Esophagus squamous epithelium (tissue), 5 donors: ENCODE measurements at places on chromosomes 11 and 22.

DNA sequence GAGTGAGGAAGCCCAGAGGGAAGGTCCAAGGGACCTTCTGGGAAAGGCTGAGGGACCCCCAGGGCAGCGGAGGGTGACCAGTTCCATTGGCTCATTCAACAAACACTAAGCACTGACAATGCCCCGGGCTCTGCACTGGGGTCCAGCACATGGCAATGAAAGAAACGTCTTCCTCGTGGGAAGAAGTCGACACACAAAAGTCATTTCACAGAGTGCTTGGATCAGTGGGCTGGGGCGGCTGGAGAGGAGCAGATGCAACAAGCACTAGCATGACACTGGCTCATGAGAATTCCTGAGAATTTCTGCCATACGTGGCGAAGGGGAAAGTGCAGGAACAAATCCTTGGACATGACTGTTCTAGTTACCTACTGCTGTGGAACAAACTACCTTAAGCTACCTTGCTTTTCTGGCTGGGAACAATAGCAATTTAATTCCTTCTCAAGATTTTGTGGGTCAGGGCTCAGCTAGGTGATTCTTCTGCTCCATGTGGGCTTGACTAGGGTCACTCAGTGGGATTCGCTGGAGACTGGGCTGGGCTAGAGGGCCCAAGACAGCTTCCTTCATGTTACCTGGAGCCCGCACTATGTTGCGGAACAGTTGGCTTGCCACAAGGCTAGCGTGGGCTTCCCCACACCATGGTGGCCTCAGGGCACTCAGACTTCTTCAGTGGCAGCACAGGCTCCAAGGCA, 6.9 kb upstream of the STIP1 start:
- no peak for DNase-seq
- no peaks in the 10 kb centered on the region for H3K36me3 ChIP-seq
- H3K27me3 ChIP-seq: no peaks in the 10 kb centered on the region
- H3K4me1 ChIP-seq: peaks cover 17% of the 10 kb centered on the region
- no peak overlapping the region for H3K4me3 ChIP-seq

GRCh38 chr11:102886999-102887398, 12.2 kb upstream of the MMP12 start:
- H3K4me1 ChIP-seq: no peaks in the 10 kb centered on the region
- no peak for DNase-seq
- H3K4me3 ChIP-seq: no peak overlapping the region
- H3K36me3 ChIP-seq: no peaks in the 10 kb centered on the region
- no peak overlapping the region for H3K27ac ChIP-seq

DNA sequence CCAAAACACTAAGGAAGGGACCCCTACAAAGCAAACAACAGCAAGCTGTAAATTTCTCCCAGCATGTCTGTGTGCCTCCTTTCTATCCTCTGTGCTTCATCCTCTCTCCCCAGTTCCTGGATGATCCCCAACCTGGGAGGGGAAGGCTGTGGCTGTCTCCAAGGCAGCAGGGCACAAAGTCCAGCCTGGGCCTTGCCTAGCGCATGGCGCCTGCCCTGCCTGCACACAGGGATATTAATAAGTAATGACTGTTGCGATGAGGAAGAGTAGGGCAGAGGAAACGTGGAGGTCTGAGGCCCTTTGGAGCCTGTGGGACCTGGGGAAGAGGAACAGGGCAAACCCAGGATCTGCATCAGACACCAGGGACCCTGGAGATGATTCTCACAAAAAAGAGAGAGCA, 2.0 kb downstream of the USH1C start:
- H3K27ac ChIP-seq: no peak overlapping the region
- no peaks in the 10 kb centered on the region for H3K36me3 ChIP-seq
- H3K4me3 ChIP-seq: no peak overlapping the region
- H3K4me1 ChIP-seq: peaks cover 9% of the 10 kb centered on the region
- H3K27me3 ChIP-seq: peaks cover 58% of the 10 kb centered on the region

- H3K4me1 ChIP-seq: peaks cover 10% of the 10 kb centered on the region
- no peak overlapping the region for H3K4me3 ChIP-seq
- DNase-seq: no peak
- peak overlapping the region; percentile 28 for H3K27ac ChIP-seq
- no peaks in the 10 kb centered on the region for H3K27me3 ChIP-seq
These were observed 60.0 kb upstream of the PLET1 start for GRCh38 chr11:112320668-112321067.

DNA sequence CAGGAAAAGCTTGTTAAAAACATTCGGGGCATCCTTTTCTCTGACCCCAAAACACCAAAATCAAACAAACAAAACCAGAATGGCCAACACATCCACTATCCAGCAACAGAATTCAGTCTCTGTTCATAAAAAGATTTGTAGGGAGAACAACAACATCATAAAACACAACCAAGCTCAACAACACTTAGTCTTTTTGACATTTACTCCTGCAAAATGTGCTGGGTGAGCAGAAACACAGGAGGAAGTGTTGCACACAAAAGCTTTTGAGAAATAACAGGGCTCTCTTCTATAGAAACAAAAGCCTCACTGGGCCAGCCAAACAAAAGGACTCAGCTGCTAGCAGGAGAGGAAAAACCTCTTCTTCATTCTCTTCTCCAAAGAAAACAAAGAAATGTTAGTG, 736.0 kb upstream of the CCDC90B start:
- no peaks in the 10 kb centered on the region for H3K4me1 ChIP-seq
- DNase-seq: no peak
- H3K36me3 ChIP-seq: no peaks in the 10 kb centered on the region
- H3K27me3 ChIP-seq: no peaks in the 10 kb centered on the region
- no peak overlapping the region for H3K4me3 ChIP-seq
- no peak overlapping the region for H3K27ac ChIP-seq

- no peak for DNase-seq
- H3K36me3 ChIP-seq: no peaks in the 10 kb centered on the region
- H3K27ac ChIP-seq: no peak overlapping the region
- no peak overlapping the region for H3K4me3 ChIP-seq
- H3K4me1 ChIP-seq: peaks cover 17% of the 10 kb centered on the region
These were observed 19.5 kb downstream of the RBFOX2 start for GRCh38 chr22:36009085-36009484.

DNA sequence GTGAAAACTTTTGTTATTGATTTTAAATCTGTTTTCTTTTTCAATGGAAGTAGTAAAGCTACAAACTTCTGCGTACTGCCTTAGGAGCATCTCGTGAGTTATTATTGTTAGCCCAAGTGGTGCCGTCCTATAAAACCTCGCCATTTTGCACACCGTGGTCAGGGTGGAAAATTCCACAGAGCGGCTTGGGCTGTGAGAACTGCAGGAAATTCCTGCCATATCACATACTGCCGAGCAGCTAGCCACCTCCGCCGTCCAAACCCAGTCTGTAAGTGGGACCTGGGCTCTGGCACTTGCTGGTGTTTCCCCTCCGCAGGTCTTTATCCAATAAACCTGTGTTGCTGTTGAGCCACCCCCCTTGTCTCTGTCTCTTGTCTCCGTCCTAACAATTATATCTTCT, 88.0 kb upstream of the POU2AF2 start:
- H3K36me3 ChIP-seq: no peaks in the 10 kb centered on the region
- no peaks in the 10 kb centered on the region for H3K27me3 ChIP-seq
- no peak for DNase-seq
- no peaks in the 10 kb centered on the region for H3K4me1 ChIP-seq

GRCh38 chr22:19893363-19893762, 38.7 kb upstream of the GNB1L start:
- peaks cover 57% of the 10 kb centered on the region for H3K36me3 ChIP-seq
- no peak overlapping the region for H3K4me3 ChIP-seq
- H3K27ac ChIP-seq: no peak overlapping the region
- H3K4me1 ChIP-seq: peaks cover 35% of the 10 kb centered on the region
- DNase-seq: no peak

GRCh38 chr22:42439821-42440674, 7.8 kb upstream of the NFAM1 start:
- H3K27me3 ChIP-seq: no peaks in the 10 kb centered on the region
- H3K4me1 ChIP-seq: peaks cover 45% of the 10 kb centered on the region
- DNase-seq: no peak

DNA sequence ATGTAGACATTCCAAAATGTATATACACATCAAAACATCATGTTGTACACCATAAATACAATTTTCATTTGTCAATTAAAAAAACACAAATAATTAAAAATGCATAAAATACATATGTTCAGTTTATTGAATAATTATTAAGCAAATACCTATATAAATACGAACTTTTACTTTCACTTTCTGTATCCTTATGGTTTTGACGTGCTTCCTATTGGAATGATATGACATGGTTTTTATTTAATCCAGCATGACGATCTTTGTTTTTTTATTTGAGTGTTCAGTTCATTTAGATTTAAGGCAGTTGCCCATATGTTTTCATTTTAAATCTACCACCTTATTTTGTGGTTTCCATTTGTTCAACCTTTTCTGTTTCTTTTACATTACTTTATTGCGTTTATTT, 198.3 kb upstream of the PLET1 start:
- no peaks in the 10 kb centered on the region for H3K4me1 ChIP-seq
- H3K27me3 ChIP-seq: no peaks in the 10 kb centered on the region
- H3K4me3 ChIP-seq: no peak overlapping the region
- no peak for DNase-seq
- H3K36me3 ChIP-seq: no peaks in the 10 kb centered on the region

- no peaks in the 10 kb centered on the region for H3K4me1 ChIP-seq
- H3K4me3 ChIP-seq: no peak overlapping the region
- no peak overlapping the region for H3K27ac ChIP-seq
- no peaks in the 10 kb centered on the region for H3K36me3 ChIP-seq
These were observed 41.3 kb downstream of the ABTB2 start for GRCh38 chr11:34316347-34317035.
